ENCODE measurements at places on chromosomes 5 and 9.
A peak's percentile ranks its signal among the peaks of the same experiment; 100 is the strongest.

GRCh38 chr5:142727735-142728047, 41.8 kb upstream of the FGF1 start:
- DNase-seq, result no peak

DNA sequence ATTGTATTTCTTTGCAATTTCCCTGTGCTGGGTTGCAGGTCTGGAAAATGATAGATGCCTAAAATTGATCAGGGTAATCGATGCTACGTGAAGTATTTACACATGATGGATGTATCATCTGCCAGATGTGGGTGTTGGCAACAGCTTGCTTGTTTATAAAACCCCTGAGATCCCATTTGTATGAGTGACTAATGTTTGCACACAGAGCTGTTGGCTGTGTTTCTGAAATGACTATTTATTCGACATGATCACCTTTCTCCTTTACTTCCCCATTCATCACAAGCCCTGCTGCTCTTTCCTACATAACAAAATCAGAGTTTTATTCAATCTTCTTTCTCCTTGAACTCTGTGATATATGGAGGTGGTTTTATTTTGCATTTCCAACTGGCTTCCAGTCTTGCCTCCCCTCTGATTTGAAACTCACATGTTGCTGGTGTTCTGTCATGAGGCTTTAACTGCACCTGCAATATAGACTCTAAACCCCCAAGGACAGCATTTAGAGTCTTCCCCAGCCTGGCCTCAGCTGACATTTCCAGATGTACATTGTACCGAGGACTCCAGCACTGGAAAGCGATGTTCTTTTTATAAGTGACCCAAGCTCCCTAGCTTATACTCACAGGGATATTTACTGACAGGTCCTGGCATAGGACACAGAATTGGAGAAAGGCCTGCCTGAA, 50.7 kb upstream of the SHB start:
- no peak for DNase-seq

DNA sequence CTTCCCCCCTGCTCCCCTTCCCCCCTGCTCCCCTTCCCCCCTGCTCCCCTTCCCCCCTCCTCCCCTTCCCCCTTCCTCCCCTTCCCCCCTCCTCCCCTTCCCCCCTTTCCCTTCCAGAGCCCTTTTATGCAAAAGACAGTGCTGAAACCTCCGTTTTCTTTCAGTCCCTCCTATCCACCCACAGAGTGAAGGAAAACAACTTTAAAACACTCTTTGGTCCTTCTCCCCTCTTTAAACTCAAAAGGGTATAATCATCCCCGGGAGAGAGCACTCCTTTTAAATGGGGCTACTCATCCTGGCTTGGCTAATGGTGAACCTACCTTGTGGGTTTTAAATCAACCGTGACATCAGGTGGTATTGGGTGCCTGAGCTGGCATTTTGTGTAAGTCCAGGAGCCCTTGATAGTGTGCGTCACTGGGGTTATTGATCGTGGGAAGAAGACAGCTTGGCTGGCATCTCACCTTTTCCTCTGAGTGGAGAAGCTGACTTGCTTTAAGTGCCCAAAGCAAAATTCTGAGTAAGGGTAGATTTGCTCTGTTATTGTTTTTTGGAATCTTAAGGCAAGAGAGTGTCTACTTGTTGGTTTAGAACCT, 2.7 kb downstream of the LARP1 start:
- DNase-seq, result no peak

- DNase-seq, result no peak
Observed at GRCh38 chr9:121289026-121289771, 21.2 kb downstream of the GSN start.

- no peak for DNase-seq
Observed at GRCh38 chr9:134174526-134175290, 10.3 kb upstream of the RNU6ATAC start.

GRCh38 chr5:179369530-179369884, 24.2 kb upstream of the ADAMTS2 start:
- DNase-seq, result no peak

- no peak for DNase-seq
Observed at GRCh38 chr5:13567819-13568218, 376.7 kb downstream of the DNAH5 start.

- DNase-seq, result no peak
Observed at GRCh38 chr9:83059417-83059816, 3.5 kb downstream of the RASEF start.

DNA sequence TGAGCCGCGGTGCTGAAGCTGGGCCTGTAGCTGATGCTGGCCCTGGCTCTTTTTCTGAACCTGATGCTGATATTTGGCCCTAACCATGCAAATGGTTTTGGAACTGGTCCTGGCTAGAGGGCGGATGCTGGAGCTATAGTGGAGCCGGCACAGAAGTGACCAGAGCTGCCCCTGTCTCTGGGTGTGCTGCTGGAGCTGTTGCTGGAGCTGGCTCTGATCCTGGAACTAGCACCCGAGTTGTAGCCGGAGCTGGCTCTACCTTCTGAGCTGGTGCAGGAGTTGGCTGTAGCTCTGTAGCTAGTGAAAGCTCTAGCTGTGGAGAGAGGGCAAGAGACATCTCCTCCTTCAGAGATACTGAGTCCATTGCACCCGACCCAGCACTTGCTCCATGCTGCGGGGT, 12.8 kb downstream of the LCN10 start:
- DNase-seq, result no peak

- DNase-seq, result no peak
Observed at GRCh38 chr9:123455187-123455586, 99.2 kb downstream of the CRB2 start.

DNA sequence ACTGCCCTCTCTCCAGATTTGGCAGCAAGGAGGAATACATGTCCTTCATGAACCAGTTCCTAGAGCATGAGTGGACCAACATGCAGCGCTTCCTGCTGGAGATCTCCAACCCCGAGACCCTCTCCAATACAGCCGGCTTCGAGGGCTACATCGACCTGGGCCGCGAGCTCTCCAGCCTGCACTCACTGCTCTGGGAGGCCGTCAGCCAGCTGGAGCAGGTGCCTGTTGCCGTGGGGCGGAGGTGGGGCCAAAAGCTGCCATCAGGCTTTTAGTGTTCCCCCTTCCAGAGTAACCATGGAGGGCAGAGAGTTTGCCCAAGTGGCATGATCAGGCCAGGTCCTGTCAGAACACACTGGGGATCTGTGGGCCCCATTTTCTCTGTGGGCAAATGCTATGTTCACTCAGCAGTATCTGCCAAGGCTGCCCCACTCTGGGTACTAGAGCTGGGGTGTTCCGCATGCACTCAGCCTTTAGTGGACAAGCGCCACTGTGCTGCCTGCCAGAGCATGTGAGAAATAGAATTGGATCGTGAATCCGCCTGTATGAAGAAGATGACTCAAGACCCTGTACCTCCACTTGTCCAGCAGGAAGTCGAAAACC, 117.1 kb downstream of the DAB2IP start:
- DNase-seq, result no peak

DNA sequence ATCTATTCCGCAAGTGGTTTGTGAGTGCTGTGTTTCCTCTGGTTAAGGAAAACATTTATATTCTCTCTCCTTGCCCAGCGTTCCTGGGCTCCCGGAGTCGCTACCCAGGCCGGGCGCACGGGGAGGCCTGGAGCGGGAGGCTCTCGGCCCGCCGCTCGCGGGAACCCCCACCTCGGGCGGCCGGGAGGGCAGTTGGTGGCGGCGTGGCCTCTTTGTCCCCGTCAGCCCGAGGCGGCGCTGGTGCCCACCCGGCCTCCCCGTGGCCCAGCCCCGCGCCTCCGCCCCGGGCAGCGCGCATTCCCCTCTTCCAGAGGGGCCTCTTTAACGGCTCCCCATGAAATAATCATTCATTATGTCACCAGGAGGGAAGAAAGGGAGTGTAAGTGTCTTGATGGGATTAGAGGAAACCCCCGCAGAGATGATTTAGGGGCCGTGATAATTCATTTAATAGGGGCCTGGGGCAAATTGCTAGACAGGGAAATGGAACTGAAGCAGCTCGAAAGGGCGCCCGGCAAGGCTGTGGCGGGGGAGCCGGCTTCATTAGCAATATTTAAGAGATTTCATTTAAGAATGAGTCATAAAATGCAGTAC, 181.9 kb upstream of the TBCA start:
- DNase-seq, result no peak

GRCh38 chr5:171314728-171315385, 5.8 kb downstream of the TLX3 start:
- no peak for DNase-seq

- DNase-seq, result no peak
Observed at GRCh38 chr5:152532714-152533113, 127.6 kb upstream of the NMUR2 start.

GRCh38 chr5:157487358-157487757, 27.3 kb downstream of the NIPAL4 start:
- no peak for DNase-seq

DNA sequence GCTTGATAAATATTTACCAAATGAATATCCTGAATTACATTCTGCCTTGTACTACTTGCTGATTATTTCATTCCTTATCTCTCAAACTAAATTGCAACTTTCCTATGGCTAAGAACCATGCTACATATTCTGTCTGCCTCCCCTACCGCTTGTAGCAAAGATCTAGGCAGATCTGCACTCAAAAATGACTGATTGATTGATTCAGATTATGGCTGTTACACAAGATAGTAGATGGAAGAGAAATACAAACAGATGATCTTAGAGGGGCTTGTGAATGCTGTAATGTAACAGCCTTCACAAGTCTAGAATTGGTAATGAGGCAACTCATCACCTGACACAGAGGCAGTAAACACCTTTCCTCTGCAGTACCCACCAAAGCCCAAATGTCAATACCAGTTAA, 446.1 kb downstream of the PRELID2 start:
- no peak for DNase-seq

GRCh38 chr9:137556069-137556838, 4.6 kb downstream of the MRPL41 start:
- no peak for DNase-seq

DNA sequence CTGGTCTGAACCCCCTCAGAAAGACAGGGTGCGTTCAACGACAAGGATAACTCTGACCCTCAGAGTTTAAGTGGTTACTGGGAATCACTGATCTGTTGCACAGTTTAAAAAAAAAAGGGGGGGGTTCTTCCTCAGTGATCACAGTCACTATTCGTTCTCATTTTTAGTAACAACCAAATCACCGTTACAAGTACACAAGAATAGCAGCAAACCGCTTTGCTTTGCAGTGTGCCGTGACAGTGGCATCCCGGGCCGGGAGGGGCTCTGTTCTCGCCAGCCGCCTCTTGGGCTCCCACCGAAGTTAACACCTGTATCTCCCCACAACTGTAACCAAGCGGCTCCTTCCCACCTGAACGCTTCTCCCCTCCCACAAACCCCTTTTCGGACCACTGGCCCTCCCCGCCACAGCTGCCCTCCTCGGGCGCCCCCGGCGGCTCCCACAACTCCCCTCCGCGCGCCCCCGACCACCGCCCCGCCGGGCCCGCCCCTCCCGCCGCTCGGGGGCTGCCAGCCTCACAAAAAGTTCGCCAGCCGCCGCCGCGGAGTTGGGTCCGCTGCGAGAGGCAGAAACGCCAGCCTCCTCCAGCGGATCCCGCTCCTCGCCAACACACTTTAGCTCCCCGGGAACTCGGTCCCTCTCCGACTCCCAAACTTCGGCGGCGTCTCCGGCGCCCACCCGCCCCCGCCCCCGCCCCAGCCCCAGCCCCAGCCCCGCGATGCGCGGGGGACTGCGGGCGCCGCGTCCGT, 1.2 kb downstream of the SSBP2 start:
- peak; percentile 7 for DNase-seq

DNA sequence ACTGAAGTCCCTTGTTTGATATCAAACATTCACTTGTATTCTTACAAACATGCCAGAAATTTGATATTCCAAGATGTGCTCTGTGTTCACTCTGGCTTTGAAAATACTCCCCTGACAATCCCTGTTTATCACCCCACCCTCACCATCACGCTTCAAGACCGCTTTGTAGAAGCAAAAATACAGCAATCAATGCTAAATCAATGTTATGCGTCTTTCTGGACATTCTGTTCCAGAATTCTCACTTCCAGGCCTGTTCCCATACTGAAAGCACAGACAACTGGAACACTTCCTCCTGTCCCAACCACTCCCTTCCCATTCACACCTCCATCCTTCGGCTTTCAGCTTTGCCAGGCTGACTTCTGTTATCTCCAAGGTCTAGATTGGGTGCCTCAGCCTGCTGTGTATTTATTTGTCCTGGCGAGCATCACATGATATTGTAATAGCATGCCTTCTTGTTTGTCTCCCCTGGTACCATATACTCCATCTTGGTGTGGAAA, 72.8 kb downstream of the SNCAIP start:
- DNase-seq, result no peak

- no peak for DNase-seq
Observed at GRCh38 chr5:37803487-37803886, 36.4 kb downstream of the GDNF start.

GRCh38 chr5:170522211-170523141, 18.7 kb downstream of the KCNIP1 start:
- DNase-seq, result no peak

- DNase-seq, result no peak
Observed at GRCh38 chr5:57831932-57832331, 349.3 kb upstream of the ACTBL2 start.

DNA sequence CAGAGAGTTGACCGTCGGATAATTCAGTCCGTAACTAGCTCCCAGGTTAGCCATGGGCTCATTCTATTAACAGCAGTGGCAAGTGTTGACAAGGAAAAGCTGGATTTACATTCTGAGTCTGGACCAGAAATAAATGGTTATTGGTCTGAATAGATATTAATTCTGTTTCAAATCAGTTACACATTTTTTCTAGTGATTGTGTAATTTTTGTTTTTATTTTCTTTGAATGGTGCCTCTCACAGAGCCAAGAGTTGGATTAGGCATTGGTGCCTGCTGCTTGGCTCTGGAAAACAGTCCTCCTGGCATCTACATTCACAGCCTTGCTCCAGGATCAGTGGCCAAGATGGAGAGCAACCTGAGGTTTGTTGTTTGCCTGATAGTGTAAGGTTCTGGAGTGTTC, 115.1 kb downstream of the GOLPH3 start:
- no peak for DNase-seq
